ENCODE measurements at places on chromosomes 3 and 15.
A peak's percentile ranks its signal among the peaks of the same experiment; 100 is the strongest.

DNA sequence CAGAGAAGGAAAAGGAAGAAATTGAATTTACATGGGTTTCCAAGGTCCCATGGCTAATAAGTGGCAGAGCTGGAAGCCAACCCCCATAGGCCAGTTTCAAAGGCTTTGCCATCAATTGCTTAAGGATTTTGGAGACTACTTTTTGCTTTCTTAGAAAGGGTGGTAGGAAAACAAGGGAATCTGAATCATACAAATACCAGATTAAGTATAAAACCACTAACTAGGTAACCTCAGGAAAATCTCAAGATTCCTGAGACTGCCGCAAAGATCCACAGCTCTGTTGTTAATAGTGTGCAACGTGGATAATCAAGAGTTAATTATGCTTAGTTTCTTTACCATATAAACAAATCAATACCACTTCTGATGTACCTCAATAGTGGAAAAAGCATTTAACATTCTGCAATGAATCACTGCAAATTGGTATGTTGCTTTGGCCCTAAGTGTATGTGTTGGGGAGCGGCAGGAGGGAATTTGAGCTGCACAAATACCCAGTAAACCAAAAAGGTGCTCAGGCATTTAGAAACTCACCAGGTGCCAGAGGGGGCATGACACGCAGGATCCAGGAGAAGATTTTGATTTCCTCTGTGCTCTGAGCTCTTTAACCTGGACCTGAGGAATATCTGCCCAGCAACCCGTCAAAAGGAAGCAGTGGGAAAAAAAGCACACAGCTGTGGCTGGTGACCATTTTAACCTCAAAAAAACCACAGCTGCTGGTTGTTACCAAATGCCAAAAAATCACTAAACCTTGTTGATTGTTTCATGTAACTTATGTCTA lies 22.0 kb downstream of the AADAC start:
- no peak for DNase-seq

DNA sequence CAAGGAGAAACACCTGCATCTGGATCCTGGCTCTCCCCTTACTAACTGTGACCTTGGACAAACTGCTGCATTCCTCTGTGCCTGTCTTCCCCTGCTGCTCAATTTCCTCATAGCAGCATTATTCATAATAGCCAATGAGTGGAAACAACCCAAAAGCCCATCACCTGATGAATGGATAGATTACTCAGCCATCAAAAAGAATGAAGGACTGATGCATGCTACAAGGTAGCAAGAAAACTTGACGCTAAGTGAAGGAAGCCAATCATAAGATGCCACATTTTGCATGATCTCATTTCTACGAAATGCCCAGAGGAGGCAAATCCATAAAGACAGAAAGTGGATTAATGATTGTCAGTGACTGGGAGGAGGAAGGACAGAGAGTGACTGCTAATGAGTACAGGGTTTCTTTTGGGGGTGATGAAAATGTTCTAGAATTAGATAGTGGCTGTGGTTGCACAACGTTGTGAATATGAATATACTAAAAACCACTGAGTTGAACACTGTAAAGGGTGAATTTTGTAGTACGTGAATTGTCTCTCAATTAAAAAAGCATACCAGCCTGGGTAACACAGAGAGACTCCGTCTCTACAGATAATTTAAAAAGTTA lies 11.2 kb downstream of the IGDCC4 start:
- DNase-seq = no peak

DNA sequence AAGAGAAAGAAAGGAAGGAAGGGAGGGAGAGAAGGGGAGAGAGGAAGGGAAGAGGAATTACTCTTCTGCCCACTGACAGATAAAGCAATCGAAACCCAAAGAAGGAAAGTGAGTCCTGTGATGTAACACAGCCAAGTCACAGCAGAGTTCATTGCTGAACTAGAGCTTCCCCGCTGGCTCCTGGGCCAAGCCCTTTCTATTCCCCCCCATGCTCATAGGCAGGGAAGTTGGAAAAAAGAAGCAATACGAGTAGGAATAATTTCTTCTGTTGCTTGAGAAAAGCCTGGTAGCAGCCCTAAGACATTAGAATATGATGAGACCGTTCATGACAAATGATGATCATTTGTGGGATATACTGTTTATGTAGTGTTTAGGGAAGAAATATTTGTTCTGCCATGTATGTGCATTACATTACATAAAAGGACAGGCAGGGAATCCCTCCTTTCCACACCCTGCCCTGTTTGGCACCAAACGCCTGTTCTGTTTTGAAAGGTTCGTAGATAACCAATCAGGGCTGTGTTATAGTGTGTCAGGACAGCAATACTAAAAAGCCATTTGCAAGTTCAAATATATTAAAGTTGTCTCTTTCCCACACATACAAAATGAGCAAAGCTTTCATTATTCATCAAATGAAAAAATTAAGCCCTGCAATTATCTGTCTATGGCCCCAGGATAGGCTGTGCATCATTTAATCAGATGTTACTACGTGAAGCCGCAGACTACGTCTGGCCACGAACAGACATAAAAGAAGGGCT lies 111.0 kb upstream of the TRPM1 start:
- no peak for DNase-seq

DNA sequence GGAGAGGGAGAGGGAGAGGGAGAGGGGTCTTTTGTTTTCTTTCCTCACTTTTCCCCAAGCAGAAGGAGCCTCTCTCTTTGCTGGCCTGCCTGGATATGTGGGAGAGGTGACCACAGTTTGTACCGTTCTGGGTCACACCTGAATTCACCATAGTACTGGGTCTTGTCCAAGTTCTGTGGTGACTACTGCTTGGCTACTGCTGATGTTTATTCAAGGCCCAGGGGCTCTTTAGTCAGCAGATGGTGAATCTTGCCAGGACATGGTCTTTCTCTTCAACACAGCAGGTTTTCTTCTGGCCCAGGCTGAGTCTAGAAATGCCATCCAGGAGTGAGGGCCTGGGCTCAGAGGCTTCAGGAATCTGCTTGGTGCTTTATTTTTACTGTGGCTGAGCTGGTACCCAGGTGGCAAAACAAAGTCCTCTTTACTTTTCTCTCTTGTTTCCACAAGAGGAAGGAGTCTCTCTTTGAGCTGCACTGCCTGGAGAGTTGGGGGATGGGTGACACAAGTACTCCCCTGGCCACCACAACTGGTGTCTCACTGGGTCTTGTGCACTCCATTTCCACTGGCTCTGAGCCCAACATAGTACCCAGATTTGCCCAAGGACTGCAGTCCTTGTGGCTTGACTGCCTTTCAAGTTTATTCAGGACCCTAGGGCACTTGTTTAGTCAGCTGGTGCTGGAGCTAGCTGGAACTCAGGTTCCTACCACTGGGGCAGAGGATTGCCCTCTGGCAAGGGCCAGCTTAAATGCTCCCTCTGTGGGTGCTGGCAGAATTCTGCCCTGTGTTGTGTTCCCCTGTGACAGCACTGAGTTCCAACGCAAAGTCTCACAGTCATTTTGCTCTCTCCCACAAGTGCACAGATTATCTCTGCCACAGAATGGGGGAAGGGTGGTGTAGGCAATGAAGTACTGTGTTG lies 16.8 kb upstream of the CCNDBP1 start:
- DNase-seq = no peak

DNA sequence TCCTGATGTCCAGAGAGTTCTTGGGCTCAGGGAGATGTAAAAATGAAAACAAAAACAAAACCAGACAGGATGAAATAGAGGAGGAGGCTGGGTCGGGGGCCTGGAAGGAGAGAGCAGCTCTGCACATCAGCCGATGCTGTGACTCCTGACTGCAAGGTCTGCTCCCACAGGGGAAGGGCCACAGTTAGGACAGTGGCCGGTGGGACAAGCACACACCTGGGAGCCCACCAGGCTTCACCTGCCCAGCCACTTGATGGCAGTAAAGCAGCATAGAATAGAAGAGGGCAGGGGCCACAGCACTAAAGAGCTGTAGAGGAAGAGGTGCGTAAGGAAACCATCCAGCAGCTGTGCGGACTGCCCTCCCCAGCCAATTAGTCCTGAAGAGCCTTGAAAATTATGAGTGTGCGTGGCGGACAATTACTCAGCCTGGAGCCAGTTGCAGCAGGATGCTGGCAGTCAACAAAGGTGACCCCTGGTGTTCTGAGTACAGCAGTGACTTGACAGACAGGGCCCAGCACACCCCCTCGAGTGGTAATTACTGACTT lies 29.8 kb downstream of the ALS2CL start:
- peak; percentile 6 for DNase-seq

DNA sequence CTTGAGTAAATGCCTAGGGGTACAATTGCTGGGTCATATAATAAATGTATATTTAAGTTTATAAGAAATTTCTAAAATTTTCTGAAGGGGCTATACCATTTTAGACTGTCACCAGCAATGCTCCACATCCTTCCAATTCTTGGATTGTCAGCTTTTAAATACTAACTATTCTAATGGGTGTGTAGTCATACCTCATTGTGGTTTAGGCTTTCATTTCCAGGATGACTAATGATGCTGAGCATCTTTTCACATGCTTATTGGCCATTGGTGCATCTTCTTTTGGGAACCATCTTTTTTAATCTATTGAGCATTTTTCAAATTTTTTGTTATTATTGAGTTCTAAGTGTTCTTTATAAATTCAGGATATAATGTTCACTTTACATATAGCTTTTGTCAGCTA lies 52.5 kb upstream of the CORO2B start:
- DNase-seq = no peak

All from transverse colon (tissue), 4 donors.